Neural progenitor cell (in vitro differentiated cells): ENCODE measurements at places on chromosomes 7 and 10. TPM values are rescaled to one million over a fixed set of nuclear protein-coding genes. Genes with fewer than 3 reads are reported as not detected.

Gene KCP
- total RNA-seq = 0.06 and 3.5 TPM in 2 replicates

Gene ACTR3C
- not detected in 2 replicates for total RNA-seq

Gene MAPK8
- 137 and 166 TPM in 2 replicates for total RNA-seq

DNA sequence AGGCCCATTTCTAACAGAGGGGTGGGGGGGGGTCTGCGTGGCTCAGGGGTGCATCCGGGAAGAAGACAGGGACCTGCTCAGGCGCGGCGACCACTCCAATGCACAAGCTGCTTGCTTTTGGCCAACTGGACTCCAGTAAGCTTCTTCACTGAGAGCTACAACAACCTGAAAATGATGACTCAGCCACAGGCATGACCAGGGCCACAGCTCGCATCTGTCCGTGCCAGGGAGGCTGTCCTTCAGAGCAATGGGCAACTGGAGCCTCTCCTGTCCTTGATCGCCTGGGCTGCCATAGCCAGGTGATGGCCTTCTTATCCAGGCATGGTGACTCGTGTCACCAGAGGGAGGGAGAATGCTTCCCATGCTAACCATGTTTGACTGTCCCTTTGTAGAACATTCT, 81.6 kb upstream of the RNF32 start:
- no peaks in the 10 kb centered on the region for H3K27me3 ChIP-seq
- no peak overlapping the region for H3K4me3 ChIP-seq
- H3K27ac ChIP-seq = no peak overlapping the region
- H3K4me1 ChIP-seq = no peaks in the 10 kb centered on the region
- DNase-seq = no peak
- H3K36me3 ChIP-seq = no peaks in the 10 kb centered on the region

DNA sequence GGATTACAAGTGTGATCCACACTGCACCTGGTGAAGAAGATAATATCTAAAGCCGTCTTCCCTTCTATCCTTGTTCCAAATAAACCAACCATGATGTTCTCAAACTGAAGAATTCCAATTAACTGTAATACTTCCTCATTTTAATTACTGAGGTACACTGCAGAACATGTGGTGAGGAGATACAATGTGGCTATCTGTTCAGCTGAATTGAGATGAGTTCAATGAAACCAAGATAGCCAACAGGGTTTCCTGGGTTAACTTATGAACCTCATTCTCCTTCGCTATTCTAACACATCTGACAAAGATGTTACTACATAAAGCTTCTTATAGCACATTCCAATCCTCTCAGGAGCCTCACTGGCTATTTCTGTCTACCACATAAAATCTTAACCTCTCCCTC, 75.5 kb downstream of the RAPGEF5 start:
- H3K4me1 ChIP-seq = no peaks in the 10 kb centered on the region
- no peaks in the 10 kb centered on the region for H3K27me3 ChIP-seq
- DNase-seq = no peak
- H3K27ac ChIP-seq = no peak overlapping the region
- H3K4me3 ChIP-seq = no peak overlapping the region
- no peaks in the 10 kb centered on the region for H3K36me3 ChIP-seq

DNA sequence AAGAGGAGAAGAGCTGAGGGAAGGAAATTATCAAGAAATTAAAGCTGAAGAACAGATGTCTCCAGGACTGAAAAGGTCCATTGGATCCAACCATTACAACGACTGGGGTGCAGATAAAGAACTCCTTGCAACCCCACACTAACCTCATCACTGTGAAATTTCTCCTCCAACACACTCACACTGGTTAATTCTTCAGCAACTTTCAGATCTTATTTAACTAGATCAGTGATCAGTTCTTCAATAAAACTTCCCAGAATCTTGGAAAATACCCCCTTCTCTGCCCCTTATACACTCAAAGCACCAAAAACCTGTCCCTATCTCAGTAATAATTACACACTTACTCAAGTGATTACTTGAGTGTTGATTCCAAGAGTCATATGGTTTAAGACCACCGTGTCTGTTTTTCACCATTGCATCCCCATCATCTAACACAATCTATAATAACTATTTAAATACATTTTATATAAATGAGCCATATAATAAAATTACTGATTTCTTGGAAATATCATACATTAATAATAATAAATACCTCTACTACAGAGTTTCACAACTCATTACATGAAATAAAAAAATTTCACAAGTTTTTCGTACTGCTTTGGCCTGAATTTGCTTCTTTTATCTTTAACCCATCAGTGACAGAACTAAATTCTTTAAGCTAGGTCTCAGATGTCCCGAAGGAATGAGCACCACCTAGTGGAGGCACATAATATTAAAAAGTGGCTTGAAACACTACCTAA, 123.7 kb downstream of the MPP7 start:
- no peak overlapping the region for H3K27ac ChIP-seq
- no peak overlapping the region for H3K4me3 ChIP-seq
- H3K4me1 ChIP-seq = peaks cover 3% of the 10 kb centered on the region

DNA sequence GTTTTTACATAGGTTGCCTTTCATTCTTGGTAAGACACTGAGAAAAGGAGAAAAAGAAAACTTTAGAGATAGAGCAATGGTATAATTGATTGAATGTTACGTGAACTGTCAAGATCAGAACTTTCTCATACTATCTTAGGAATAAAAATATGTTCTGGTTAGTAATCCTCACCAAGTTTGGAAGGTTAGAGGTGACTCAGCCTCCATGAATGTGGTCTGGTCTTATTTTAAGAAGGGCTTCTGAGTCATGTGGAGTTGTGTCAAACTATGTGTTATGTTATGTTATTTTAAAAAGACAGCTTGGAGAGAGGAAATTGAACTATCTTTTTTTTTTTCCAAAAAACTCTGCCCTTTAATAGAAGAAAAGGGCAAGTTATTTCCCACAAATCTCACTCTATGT, 458.6 kb upstream of the KLF6 start:
- H3K4me1 ChIP-seq = peaks cover 31% of the 10 kb centered on the region
- H3K27me3 ChIP-seq = no peaks in the 10 kb centered on the region
- no peak overlapping the region for H3K27ac ChIP-seq
- no peaks in the 10 kb centered on the region for H3K36me3 ChIP-seq
- DNase-seq = no peak
- H3K4me3 ChIP-seq = no peak overlapping the region

- DNase-seq = peak; percentile 97
- no peaks in the 10 kb centered on the region for H3K36me3 ChIP-seq
- H3K4me3 ChIP-seq = peak overlapping the region; percentile 89
- H3K27me3 ChIP-seq = no peaks in the 10 kb centered on the region
- peak overlapping the region; percentile 73 for H3K27ac ChIP-seq
Measured at GRCh38 chr10:122163174-122164022, 107.7 kb upstream of the BTBD16 start.

GRCh38 chr7:129657363-129657762, 45.8 kb downstream of the NRF1 start:
- no peaks in the 10 kb centered on the region for H3K27me3 ChIP-seq
- no peak for DNase-seq
- peaks cover 41% of the 10 kb centered on the region for H3K36me3 ChIP-seq
- H3K27ac ChIP-seq = no peak overlapping the region

DNA sequence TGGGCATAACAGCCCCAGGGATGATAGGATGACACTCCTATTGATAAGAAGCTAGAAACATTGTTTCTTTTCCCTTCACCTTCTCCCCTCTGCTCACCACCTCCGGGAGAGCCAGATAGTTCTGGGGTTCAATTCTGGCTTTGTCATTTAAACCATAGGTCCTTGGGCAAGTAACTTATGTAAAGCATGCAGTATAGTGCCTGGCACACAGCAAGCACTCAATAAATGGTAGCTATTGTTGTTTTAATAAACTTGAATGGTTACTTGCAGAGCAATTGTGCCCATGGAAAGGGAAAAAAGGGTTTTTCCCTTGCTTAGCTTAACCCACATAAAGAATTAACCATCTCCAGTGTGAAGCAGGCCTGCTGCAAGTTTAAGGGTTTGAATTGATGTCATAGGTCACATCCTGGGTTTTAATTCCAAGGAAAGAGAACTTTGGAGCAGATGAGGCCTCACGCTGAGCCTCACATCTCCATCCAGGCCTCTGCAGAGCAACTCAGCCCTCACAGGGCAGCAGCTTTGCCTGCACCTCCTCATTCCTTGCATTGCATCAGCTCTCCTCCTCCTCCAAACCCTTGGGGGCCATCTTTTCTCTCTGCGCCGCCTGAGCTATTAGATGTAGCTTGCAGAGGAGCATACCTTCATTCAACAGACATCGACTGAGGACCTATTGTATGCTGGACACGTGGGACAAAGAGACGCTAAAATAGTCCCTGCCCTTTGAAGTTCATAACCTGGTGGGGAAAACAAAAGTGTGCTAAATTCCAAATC, 22.9 kb downstream of the ZNF775 start:
- no peaks in the 10 kb centered on the region for H3K36me3 ChIP-seq
- peak overlapping the region; percentile 68 for H3K27ac ChIP-seq
- DNase-seq = peak; percentile 63
- no peaks in the 10 kb centered on the region for H3K27me3 ChIP-seq
- H3K4me1 ChIP-seq = peaks cover 71% of the 10 kb centered on the region

GRCh38 chr7:118898284-118898683, 673.8 kb downstream of the ANKRD7 start:
- H3K4me1 ChIP-seq = peaks cover 6% of the 10 kb centered on the region
- no peaks in the 10 kb centered on the region for H3K27me3 ChIP-seq
- no peak overlapping the region for H3K27ac ChIP-seq
- H3K36me3 ChIP-seq = no peaks in the 10 kb centered on the region
- DNase-seq = no peak

DNA sequence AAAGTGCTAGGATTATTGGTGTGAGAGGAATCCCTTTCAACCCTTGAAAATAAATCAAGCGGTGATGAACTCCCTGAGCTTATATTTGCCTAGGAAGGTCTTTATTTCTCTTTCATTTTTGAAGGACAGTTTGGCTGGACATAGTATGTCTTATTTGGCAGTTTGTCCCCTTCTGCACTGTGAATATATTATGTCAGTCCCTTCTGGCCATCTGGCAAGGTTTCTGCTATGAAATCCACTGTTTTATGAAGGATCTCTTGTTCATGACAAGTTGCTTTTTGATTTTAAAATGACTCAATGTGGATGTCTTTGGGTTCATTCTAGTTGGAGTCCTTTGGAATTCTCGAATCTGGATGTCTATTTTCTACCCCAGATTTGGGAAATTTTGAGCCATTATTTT, 21.7 kb upstream of the MCM10 start:
- H3K4me3 ChIP-seq = no peak overlapping the region
- H3K4me1 ChIP-seq = peaks cover 40% of the 10 kb centered on the region
- H3K27me3 ChIP-seq = no peaks in the 10 kb centered on the region
- no peak overlapping the region for H3K27ac ChIP-seq
- H3K36me3 ChIP-seq = peaks cover 3% of the 10 kb centered on the region

- H3K4me1 ChIP-seq = no peaks in the 10 kb centered on the region
- H3K4me3 ChIP-seq = no peak overlapping the region
- H3K27ac ChIP-seq = no peak overlapping the region
- peak; percentile 33 for DNase-seq
- no peaks in the 10 kb centered on the region for H3K27me3 ChIP-seq
Measured at GRCh38 chr7:90412458-90413184, 9.4 kb downstream of the CLDN12 start.

DNA sequence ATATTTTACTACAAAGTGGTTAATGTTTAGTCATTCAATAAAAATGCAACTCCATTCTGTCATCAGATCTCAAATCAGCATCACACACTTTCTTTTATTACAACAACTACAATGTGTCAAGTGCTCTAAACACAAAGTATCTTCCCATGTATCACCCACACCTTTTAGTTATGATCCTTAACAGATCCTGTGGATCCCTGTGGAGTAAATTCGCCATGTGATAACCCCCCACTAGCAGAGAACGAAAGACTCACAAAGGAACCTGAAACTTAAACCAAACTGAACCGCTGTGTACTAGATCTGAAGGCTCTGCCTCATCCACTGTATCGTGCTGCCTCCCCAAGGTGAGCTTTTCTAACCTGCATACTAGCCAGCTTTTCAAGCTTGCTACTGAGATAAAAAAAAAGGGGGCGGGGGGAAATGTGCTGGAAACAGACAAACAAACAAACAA, 1.7 kb downstream of the DPY19L1 start:
- H3K36me3 ChIP-seq = no peaks in the 10 kb centered on the region
- peak overlapping the region; percentile 74 for H3K4me3 ChIP-seq
- no peak overlapping the region for H3K27ac ChIP-seq
- H3K27me3 ChIP-seq = no peaks in the 10 kb centered on the region
- peaks cover 16% of the 10 kb centered on the region for H3K4me1 ChIP-seq

DNA sequence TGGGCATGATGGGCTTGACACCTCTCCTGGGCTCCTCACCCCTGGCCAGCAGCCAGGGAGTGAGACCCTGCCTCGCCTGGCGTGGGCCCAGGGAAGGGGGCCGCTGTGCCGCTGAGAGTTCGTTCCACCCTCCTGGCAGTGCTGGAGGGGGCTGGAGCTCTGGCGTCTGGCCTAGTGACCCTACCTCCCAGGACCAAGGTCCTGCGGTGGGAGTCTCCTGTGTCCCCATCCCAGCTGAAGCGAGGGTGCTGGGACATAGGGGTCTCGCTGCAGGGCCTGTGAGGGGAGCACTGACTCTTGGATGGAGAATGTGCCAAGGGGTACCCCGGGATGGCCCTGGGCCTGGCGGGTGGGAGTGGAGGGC, 1.2 kb downstream of the GTF2IRD1 start:
- H3K27ac ChIP-seq = no peak overlapping the region
- no peaks in the 10 kb centered on the region for H3K36me3 ChIP-seq
- peak overlapping the region; percentile 81 for H3K4me3 ChIP-seq
- DNase-seq = no peak
- no peaks in the 10 kb centered on the region for H3K27me3 ChIP-seq

DNA sequence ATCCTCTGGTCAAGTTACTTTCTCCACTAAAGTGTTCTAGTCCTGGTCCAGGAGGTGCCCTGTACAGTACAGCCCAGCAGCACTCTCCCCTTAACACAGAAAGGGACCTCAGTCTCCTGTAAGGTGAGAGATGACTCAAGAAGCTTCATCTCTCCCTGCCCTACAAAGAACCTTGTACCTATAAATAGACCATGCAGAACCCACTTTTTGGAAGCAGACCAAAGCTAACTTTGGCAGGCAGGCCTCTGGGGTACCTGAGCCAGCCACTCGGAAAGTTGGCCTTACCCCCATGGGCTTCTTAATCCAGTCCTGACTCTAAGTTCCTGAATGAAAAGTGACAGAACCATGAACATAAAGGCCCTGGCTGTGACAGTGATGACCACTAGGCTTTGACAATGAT, 454.8 kb downstream of the KCNMA1 start:
- H3K27me3 ChIP-seq = no peaks in the 10 kb centered on the region
- H3K4me1 ChIP-seq = peaks cover 5% of the 10 kb centered on the region
- H3K36me3 ChIP-seq = no peaks in the 10 kb centered on the region

- H3K27ac ChIP-seq = no peak overlapping the region
- peak; percentile 56 for DNase-seq
- H3K36me3 ChIP-seq = no peaks in the 10 kb centered on the region
Measured at GRCh38 chr10:92291921-92292845, 1.2 kb downstream of the MARCHF5 start.

DNA sequence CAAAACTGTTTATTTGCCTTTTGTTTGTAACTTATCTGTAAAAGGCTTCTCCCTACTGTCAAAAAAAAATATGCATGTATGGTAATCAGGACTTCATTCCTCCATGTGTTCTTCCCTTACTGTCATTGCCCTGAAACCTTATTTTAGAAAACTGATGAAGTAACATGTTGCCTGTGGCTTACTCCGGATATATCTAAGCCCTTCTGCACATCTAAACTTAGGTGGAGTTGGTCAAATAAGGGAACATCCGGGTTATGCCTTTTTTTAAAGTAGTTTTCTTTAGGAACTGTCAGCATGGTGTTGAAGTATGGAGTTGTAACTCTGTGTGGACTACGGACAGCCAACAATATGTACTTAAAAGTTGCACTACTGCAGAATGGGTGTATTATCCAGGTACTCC, 6.2 kb downstream of the SAR1A start:
- DNase-seq = no peak
- H3K4me1 ChIP-seq = peaks cover 15% of the 10 kb centered on the region
- no peak overlapping the region for H3K4me3 ChIP-seq
- H3K27me3 ChIP-seq = no peaks in the 10 kb centered on the region
